NCI-H1092 treated with DMSO at 0.1 percent for 48 hours (cell line): ENCODE measurements at places on chromosomes 4 and X.

DNA sequence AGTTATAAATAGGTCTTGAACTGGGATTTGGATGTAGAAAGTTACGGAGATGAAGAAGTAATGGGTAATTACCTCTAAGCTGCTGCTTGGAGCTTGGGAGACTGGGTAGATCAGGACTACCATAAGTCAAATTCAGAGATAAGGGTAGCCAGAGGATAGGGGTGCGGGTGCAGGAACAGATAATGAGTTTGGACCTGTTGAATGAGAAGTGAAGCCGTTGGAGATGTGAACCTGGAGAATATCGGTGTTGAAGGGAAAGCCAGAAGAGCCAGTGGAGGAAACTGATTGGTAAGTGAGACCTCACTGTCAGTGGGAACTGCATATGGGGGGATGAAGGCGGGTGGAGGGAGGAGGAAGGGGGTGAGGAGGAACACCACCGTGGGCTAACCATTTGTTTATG lies 618 bp upstream of the FOXO4 start:
- DNase-seq = no peak

DNA sequence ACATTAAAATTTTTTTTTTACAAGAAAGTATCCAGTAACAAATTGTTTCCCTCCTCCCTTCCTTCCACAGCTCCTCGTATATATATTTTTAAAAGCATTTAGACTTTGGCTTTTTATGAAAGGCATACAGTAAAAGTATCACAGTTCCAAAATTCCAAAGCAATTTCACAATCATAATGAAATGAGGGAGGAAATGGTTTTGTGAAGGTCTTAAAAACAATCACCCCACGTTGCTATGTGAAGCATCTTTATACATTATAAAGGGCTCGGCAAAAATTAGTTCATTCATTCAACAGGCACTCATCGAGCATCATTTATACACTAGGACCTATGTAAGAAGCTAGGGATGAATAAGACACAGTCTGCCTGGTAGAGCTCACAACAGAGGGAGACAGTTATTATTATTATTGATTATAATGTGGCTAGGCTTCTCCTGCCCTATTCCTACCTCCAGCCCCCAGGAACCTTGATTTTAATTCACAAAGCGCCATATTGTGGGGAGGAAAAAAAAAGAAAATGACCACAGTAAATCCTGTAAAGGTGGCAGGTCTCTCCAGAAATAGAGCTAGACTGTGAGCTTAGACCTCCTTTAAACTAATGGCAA lies 239.9 kb downstream of the MAML3 start:
- peak; percentile 60 for DNase-seq

GRCh38 chr4:112001041-112001440 lies 144.2 kb upstream of the FAM241A start:
- no peak for DNase-seq

- DNase-seq = peak; percentile 47
Observed at GRCh38 chrX:118116713-118117550, at the start of gene KLHL13. Gene KLHL13, minus strand, starts transcription at chrX:118116810. Its CDS starts 88,337 bp downstream, at chrX:118028473.

DNA sequence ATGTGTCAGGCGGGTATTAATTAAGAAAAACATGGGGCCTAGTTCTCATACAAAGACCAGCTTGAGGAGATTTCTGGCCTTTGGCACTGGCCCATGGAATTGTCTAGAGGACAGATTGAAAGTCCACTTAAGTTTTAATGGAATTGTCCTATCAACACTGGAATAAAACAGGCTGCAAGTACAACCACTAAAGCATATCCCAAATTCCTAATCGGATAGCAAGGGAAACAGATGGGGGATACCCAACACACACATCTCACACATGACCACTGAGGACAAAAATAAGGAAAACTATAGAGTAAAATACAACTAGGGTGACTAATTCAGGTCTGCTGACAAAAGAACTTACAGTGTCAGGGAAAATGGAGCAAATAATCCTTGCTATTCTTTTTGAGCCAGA lies 167.8 kb downstream of the GASK1B start:
- no peak for DNase-seq
